Activated CD8-positive, alpha-beta memory T cell treated with anti-CD3 and anti-CD28 coated beads for 1 hour (primary cell): ENCODE measurements at places on chromosomes 5 and 9.

DNA sequence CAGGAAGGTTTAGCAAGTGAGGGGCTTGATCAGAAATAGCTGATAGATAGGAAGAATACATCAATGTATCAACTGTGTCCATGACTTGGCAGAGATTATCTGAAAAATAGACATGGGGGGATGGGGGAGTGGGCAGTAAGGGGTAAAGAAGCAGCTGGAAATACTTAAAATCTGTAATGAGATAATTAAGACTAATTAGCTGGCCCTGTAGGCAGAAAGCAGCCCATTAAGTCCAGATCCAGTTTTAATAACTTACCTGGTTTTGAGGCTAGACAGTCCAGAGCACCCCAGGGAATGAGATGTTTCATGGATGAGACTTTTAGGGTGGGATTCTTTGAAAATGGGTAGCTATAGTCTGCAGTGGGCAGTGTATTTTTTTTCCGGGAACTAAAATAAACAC lies 116.9 kb upstream of the TLX3 start:
- no peak for DNase-seq

GRCh38 chr9:114518599-114519022 lies 13.3 kb upstream of the WHRN start:
- no peak for DNase-seq

DNA sequence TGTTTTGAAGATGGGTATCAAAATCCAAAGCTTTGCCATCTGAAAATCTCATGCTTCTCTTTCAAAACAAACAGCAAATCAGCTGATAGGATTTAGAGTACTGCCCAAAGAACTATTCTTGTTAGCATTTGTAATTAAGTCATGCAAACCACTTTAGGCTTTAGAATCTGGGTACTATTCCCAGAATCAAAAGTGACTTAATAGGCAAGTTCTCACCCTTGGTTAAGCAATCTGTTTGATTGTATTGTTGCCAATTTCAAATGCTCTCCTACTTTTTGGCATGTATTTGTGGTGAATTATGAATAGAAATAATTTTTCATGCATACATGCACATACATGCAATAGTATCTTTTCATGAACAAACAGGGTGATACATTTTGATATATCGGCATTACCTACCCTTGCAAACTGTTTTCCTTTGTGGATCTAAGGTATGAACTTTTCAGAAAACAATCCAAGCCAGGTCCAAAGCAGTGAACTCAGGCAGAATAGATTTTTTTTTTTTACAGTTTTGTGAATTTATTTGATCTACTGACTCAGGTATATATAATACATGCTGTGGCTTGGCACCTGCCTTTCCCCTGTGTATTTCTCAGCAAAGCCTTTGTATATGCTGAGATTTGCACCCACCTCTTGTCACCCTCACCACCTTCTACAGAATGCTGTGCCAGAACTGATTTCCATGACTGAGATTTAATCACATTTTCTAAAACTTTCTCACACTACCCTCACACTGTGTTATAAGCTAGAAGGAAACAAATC lies 9.0 kb downstream of the IL33 start:
- no peak for DNase-seq

GRCh38 chr9:16626577-16627130 lies 243.8 kb downstream of the BNC2 start:
- no peak for DNase-seq

DNA sequence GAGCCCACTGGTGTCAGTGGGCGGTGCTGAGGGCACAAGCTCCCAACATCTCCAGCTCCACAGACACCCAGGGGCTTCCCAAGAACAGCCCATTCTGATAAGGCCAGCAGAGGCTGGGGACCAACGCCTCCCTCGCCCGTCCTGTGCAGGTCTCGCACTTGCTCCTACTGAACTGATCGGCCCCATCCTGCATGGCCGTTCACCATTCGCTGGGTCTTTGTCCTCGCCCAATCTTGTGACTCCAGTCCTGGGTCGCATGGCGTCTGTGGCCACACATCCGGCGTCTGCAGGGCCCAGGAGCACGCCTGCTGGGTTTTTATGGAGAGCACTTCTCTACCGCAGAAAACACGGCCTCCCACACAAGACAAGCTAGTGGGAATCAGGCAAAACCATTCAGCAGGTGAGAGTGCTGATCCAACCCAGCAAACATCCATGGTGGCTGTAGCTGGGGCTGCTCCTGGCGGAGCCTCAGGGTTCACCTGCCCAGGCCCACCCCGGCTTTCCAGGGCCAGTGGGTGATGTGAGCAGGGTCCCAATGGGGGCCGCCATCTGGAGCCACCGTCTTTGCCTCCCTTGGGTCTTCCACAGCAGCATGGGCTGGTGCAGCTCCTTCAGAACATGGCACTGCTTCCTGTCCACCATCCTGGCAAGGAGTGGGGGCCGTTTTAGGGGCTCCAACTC lies 7.4 kb downstream of the LRRC14B start:
- no peak for DNase-seq

DNA sequence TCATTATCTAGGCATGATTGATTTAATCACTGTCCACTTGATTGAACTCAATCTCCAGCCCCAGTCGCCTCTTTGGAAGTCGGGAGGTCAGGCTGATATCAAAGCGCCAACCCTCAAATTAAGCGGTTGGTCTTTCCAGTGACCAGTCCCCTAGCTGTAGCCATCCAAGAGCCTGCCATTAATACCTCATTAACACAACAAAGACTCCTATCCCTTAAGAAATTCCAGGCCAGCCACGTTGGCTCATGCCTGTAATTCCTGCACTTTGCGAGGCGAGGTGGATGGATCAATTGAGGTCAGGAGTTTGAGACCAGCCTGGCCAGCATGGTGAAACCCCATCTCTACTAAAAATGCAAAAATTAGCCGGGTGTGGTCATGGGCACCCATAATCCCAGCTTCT lies 27.4 kb upstream of the GCNT1 start:
- DNase-seq, result no peak

- DNase-seq, result no peak
Observed at GRCh38 chr9:91429501-91429900, 5.9 kb upstream of the NFIL3 start.

GRCh38 chr5:173535976-173536639 lies 80.3 kb downstream of the BOD1 start:
- DNase-seq, result no peak

DNA sequence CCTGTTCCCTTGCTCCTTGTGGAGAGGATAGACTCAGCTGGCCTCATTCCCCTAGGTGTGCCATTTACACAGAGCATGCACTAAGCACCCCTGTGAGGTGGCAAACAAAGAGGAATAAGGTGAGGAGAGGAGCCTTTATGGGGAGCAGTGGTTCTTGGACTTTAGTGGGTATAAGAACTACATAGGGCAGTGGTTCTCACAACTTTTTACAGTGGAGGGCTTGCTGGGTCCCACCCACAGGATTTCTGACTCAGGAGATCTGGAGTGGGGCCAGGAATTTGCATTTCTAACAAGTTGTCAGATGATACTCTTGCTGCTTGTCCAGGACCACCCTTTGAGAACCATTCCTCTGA lies 42.0 kb downstream of the CSF1R start:
- no peak for DNase-seq

GRCh38 chr5:83721953-83722901 lies 1.6 kb upstream of the HAPLN1 start:
- no peak for DNase-seq

DNA sequence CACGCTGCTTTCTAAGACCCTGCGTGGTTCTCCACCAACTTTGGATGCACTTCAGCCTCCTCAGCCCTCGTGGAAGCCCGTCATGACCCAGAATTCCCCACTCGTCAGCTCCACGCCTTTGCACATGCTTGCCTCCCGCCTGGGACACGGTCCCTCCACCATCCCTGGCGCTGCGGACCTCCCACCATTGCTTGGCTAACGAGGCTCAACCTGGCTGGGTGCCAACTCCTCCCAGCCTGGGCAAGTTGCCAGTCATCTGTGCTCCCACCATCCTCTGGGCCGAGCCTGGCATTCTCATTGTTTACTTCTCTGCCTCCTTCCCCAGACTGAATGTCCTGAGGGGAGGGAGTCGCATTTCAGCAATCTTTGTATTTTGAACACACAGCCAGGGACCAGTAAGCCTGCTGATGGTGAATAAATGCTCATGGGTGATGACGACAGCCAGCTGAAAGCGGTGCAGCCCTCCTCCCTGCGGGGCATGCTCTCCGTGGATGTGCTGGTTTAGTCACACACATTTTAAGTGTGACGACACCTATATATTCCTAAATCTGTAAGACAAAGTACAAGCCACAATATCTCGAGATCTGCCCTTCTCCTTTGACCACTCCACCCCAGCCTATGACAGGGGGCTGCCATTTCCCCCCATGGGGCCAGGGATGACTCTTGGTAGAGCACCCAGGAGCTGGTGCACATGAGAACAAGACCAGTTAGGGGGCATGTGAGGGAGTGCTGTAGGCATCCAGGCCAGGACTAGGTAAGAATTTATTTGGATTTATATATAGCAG lies 37.6 kb downstream of the ANKRD33B start:
- DNase-seq, result no peak

DNA sequence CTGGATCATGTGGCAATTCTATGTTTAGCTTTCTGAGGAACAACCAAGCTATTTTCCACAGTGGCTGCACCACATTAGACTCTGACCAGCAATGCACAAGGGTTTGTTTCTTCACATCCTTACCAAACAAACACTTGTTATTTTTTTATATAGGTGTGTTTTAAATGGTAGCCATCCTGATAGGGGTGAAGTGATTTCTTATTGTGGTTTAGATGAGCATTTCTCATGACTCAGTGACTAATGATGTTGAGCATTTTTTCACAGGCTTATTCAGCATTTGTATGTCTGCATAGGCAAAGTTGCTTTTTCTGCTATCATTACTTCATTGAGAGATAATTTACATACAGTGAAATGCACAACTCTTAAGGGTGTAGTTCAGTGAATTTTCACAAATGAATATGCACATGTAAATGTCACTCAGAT lies 36.0 kb downstream of the ANKRD33B start:
- DNase-seq, result no peak

DNA sequence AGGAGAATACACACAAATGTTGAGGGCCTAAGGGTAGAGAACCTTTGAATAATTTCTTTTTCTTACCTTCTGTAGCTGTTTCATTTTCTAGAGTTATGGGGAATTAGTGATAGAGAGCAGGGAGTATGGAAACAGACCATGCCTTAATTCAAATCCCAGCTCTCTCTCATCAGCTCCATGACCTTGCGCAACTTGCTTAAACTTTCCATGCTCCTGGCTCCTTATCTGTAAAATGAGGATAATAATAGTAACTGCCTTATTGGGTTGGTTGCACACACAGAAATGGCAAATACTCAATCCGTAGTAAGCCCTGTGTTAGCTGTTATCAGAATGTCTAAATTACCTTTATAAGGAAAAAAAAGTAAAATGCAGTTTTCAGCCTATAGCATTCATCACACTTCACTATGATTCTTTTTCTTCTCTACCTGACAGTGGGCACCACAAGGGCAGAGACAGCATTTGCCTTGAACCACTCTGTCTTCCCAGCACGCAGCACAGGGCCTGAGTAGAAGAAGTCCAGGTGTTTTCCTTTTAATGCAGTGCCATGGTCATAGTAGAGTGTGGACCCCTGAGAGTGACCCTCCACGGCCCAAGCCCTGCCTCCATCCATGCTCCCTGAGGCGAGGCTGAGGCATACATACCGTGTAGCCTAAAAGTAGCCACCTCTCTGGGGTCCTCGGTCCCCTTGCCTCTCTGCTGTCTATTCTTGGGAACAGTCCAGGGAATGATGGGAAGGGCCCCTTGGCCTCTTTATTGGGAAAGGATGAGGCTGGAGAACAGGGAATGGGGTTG lies 17.4 kb downstream of the C5orf15 start:
- DNase-seq, result no peak

DNA sequence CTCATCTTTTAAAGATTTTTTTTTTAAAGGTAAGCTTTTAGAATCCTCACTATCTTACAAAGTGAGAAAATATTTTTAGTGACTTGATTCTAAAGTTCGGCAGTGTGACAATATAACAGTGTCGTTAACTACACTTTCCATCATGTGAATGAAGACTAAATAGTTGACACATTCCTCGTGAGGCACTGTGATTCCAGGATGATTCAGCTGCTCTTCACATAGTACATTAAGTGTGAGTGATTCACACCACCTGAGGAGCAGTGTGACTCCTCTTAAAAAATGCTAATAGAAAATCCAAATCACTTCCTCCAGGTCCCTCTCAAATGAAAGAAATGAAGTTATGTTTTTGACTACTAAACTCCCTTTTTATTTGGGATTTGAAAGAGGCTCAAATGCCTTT lies 589.5 kb downstream of the GABRG2 start:
- no peak for DNase-seq

DNA sequence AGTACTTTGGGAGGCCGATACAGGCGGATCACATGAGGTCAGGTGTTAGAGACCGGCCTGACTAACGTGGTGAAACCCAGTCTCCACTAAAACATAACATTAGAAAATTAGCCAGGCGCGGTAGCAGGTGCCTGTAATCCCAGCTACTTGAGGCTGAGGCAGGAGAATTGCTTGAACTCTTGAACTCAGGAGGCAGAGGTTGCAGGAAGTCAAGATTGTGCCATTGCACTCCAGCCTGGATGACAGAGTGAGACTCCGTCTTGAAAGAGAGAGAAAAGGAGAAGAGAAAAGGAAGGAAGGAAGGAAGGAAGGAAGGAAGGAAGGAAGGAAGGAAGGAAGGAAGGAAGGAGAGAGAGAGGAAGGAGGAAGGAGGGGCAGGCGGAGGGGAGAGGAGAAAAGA lies 45.1 kb downstream of the MYO10 start:
- no peak for DNase-seq

- no peak for DNase-seq
Observed at GRCh38 chr5:139982157-139982974, 60.7 kb downstream of the NRG2 start.

DNA sequence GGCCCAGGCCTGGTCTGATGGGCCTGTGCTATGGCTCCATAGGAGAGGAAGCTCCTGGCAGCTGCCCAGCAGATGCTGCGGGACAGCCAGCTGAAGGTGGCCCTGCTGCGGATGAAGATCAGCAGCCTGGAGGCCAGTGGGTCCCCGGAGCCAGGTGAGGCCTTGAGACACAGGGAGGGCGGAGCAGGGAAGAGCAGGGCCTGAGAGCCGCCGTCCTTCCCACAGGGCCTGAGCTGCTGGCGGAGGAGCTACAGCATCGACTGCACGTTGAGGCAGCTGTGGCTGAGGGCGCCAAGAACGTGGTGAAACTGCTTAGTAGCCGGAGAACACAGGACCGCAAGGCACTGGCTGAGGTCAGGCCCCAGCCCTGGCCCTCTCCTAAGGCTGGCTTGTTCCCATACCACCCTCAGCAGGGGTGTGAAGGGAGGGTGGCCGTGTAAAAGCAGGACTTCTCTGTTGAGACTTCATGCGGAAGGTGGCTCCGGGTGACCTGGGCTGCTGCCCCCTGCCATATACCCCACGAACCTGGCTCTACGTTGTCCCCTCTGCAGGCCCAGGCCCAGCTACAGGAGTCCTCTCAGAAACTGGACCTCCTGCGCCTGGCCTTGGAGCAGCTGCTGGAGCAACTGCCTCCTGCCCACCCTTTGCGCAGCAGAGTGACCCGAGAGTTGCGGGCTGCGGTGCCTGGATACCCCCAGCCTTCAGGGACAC lies 4.5 kb downstream of the PKN3 start:
- no peak for DNase-seq
